ENCODE measurements at places on chromosomes 7 and 10. TPM values are rescaled to one million over a fixed set of nuclear protein-coding genes. Genes with fewer than 3 reads are reported as not detected.

Gene ZNF804B
- not detected for total RNA-seq

Gene AASS
- total RNA-seq = 26.3 TPM

Gene CCDC136
- 35.5 TPM for total RNA-seq

Gene LRGUK
- 0.66 TPM for total RNA-seq

GRCh38 chr7:44394636-44395035, 69.2 kb upstream of the CAMK2B start:
- DNase-seq = no peak

GRCh38 chr7:111363099-111363498, 199.2 kb downstream of the IMMP2L start:
- no peak for DNase-seq

- no peak for DNase-seq
These were observed 5.5 kb downstream of the PTPRN2 start for GRCh38 chr7:158582089-158582456.

GRCh38 chr7:64875658-64876406, 27.2 kb upstream of the ZNF273 start:
- peak; percentile 21 for DNase-seq

DNA sequence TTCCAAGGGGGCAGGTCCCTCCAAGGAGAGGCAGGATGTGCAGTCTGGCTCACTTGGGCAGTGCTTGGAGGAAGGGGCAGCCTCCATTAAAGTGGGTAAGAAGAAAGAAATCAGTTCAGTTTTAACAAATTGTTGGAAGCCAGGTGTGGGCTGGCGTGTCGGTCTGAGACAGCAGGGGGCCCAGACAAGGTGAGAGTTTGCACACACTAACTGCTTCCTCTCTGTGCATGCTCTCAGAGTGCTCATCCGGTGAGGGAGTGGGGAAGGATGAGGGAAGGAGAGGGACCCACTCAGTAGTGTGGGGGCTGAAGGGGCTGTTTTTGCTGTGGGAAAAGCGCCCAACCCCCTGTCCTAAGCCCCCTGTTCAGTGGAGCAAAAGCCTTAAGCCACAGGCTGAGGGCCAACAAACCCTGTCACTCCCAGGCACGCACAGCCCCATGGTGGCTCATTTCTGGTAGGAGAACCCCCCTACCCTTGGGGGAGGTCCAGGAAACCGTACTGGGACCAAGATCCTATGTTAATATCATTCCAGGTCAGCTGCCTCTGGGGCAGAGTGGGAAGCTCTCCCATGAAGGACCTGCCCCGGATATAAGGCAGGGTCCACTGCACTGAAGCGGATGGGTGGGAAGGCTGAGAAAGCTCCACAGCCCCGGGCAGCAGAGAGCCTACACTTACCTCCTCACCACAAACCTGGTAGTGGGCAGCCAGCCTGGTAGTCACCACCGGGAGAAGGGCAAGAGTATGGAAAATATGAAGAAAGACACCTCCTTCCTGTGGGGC, 5.1 kb upstream of the PCBD1 start:
- DNase-seq = no peak

DNA sequence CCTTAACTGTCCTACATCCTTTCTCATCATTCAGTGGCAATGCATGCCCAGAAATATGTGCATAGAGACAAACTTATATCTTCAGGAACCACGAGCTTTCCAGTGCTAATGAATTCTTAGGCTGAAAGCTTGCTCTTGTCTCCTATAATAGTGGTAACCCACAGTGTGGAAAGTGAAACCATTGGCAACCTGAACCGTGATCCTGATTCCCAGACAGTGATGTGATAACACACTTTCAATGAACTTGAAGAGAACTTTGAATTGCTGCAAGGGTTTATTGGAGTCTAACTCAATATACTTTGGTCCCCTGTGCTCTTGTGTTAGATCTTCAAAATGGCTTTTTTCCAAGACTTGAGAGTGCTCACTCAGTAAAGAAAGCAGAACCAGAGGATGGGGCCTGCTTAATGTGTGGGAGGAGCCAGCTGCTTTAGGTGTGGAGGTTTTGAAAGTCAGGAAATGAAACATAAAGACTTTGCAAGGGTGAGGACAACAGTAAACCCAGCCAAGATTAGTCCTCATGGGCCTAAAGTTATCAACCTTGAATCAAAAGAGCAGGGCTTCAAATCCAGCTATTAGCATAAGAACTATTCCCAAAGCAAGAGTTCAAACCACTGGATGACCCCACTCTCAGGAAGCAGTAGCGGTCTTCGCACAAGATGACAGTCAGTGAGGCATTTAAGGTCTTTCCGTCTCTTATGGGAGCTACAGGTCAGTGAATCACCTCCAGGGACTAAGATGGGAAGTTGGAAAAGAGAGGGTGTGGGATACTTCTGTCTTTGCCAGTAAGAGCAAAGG, 332.4 kb upstream of the NRP1 start:
- DNase-seq = no peak

GRCh38 chr10:31353574-31353973, 34.6 kb downstream of the ZEB1 start:
- no peak for DNase-seq

DNA sequence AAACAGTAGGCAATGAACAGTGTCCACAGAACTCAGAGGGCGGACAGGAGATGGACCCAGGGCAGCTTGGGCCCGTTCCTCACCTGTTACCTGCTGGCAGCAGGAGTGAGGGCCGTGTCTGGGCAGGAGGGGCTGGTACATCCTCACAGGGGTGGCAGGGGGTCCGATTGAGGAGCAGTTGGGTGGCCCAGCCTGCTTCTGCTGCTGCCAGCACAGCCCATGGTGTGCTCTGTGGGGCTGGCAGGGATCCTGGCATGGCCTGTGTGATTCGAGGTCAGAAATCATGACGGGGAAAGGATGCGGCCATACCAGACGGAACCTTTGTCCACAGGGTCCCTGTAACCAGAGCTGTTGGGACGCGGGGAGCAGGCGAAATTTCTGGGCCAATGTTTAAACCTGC, 49.6 kb downstream of the INPP5A start:
- no peak for DNase-seq

DNA sequence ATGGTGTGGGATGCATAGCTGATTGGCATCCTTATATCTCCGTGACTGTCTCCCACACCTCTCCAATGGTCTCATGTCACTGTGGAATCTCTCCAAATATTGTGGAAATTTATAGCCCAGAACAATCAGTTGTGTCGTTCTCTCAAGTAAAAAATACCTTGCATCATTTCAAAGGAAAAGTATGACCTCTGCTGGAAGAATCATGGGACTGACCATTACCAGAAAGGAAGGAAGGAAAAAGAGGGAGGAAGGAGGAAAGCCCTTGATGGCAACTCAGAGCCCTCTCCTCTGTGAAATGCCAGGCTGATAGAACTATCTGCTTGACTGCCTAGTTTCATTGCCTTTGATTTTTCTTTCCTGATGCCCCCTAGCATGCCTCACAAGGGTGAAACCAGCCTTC, 76.3 kb downstream of the FOXI2 start:
- no peak for DNase-seq

- peak; percentile 47 for DNase-seq
These were observed 54.9 kb downstream of the PDGFA start for GRCh38 chr7:464454-465401.

- no peak for DNase-seq
These were observed 109.2 kb downstream of the TRIL start for GRCh38 chr7:28848906-28849305.

DNA sequence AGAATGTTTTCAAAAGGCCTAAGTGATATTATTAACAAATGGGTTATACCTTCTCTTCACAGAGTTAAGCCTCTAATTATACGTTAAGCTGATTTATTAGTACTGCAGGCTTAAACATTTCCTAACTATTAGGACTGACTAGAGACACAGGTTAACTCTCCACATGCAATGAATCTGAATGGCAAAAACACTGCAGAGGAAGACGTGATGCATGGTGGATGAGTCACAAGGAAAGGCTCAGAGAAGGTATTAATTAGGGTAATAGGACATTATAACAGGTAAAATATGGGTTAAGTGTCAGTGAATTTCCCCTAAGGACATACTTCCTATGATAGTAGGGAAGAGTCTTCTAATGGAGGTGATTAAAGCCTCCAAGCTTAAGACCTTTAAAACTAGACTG, 24.7 kb upstream of the SEM1 start:
- no peak for DNase-seq

DNA sequence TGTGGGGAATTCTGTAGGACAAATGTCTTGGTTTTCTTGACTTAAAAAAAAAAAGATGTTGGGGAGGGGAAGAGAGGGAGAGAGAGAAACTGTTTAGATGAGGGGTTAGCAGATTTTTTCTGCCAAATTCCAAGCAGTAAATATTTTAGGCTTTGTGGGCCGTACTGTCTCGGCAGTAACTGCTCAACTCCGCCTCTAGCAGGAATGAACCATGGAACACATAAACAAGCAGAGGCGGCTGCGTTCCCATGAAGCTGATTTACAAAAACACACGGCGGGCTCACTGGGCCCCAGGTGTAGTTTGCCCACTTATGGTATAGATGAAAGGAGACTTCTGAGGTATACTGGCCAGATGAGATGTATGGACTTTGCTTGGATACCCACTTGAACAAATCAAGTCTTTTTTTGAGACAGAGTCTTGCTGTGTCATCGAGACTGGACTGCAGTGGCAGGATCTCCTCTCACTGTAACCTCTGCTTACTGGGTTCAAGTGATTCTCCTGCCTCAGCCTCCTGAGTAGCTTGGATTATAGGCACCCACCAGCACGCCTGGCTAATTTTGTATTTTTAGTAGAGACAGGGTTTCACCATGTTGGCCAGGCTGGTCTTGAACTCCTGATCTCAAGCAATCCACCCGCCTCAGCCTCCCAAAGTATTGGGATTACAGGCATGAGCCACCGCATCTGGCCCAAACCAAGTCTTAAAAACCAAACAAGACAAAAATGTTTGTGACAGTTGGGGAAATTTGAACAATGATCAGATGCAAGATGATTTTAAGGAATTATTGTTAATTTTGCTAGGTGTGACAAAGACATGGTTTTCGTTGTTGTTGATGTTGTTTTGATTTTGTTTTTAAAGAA, 9.7 kb upstream of the ADAMTS14 start:
- DNase-seq = peak; percentile 44
